ENCODE measurements at places on chromosomes 2 and 18.

- no peak for DNase-seq
These were observed 33.0 kb downstream of the ITGB1BP1 start for GRCh38 chr2:9390151-9390850.

DNA sequence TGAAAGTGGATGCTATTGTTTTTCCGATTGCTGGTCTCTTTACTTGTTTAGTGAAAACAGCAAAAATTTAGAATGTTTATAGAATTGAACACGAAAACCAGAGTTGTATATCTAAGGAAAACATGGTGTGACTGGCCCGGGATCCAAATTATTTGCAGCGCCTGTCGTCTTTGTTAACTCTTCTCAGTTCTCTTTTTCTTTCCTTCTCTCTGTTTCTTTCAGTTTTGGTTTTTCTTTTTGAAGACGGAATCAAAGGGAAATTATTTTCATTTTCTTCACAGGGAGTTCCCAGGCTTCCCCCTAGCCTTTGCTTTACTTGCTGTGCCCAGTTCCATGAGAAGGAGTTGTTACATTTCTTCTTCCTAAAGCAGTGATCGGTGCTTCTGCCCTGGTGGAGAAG is 76.0 kb downstream of the AGAP1 start:
- DNase-seq: no peak

DNA sequence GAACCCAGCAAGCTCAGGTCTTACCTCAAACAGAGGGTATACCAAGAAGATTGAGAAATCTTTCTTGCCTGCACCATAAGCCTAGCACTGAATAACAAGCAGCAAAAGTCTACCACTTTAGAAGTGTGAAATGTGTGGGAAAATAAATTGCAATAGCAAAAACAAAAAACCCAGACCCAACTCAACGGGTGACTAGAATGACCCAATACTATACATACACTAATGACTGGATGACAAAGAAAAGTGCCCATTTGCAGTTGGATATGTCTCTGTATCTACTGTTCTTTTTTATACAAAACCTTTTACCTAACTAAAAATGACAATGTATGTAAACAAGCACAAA is 950.6 kb downstream of the TRIB2 start:
- no peak for DNase-seq

DNA sequence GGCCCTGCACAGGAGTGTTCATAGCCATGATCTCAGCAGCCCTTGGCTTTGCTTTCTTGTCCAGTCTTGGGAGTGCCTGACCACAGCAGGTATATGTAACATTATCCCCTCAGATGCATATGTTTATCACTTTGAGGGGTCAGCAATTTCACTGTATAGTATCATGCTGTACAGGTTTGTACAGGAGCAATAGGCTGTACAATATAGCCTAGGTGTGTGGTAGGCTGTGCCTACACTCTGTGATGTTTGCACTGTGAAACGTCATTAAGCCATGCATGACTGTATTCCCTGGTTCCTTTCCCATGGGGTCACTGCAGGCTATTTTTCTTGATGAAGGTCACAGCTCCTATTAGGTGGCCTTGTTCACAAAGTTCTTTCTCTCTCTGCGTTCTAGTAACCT is 4.7 kb upstream of the IL36G start:
- DNase-seq: no peak

DNA sequence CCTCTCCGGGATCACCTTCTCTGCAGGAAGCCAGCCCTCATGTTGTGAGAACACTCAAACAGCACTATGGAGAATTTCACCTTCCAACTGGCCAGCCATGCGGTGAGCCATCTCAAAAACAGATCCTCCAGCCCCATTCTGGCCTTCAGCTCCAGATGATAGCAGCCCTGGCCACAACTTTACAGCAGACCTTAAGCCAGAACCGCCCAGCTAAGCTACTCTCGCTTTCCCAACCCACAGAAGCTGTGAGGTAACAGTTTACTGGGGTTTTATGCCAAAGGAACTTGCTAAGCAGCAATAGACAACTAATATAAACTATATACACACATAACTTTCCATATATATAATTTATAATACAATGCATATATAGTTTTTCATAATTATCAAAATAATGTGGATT is 11.6 kb upstream of the PTPN4 start:
- no peak for DNase-seq

- no peak for DNase-seq
These were observed 81.5 kb upstream of the MAP3K20 start for GRCh38 chr2:172993931-172994717.

GRCh38 chr2:138496096-138496651 is 5.4 kb upstream of the SPOPL start:
- no peak for DNase-seq

DNA sequence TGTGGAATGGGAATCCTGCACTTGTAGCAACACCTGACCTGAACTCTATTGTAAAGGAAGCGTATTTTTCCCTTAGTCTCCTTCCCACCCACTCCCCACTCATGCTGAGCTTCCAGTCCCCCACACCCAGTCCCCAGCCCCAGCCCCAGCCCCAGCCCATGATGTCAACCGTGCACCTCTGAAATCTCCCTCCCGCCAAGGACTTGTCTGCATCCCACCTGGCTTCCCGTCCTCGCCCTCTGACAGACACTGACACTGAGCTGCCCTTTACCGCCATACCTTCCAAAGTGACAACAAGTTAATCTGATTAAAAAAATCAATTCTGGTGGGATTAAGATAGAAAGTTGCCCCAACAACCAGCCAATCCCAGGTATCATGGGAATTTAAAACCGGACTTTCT is 213.6 kb upstream of the CELF4 start:
- no peak for DNase-seq

GRCh38 chr2:176130957-176131847 is 1.7 kb downstream of the HOXD8 start:
- no peak for DNase-seq

DNA sequence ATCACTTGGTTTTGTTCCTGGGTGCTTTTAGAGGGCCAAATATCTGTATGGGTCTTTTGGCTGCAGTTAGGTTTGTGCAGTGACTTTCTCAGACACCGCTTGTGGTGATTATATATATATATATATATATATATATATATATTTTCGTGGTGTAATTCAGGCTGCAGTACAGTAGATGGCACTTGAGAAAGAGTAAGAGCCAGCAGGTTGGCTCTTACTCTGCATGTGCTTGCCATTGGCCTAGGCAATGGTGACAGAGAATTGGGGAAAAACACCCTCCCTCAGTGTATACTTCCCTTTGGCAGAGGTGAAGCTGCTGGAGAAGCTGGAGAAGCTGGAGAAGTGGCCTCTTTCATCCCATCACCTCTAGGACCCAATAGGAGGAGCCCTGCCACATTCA is 22.2 kb upstream of the MYL1 start:
- no peak for DNase-seq

- DNase-seq: no peak
These were observed 18.9 kb upstream of the ELOA2 start for GRCh38 chr18:47054369-47054768.

- DNase-seq: peak; percentile 3
These were observed at the start of gene ACVR2A for GRCh38 chr2:147844697-147845410. Gene ACVR2A (plus strand): TSS chr2:147845029. CDS start chr2:147845153, 124 bp downstream.

- DNase-seq: no peak
These were observed 280.2 kb downstream of the STK39 start for GRCh38 chr2:167966937-167967913.

DNA sequence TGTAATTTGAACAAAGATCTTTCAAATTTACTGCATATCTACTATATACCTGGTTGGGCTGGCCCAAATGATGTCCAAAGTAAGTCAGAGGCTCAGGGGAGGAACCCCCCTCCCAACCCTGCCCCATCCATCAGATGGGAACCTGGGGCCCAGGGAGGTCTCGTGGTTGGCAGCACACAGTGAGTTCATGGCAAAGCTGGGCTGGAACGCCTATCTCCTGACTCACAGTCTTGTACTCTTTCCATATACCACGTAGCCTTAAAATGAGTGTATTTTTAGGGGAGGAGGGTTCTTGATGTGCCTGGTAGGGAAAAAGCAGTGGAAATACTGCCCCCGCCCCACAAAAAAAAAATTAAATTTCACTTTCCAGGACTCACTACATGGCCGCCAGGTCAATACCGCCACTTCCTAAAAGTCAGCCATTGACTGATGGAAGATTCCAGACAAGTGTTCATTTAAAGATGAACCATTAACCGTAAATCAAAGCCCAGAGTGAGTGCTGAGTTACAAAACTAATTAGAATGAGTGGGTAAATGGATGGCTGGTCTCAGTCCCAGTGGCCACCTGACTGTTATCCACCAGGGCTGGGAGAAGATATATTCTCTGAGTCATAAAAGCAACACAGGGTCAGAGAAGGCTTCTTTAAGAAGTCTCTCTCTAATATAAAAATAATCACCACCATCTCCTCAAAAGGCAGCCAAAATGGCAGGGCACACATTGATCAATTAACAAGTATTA is 80.5 kb downstream of the ZBTB7C start:
- no peak for DNase-seq

DNA sequence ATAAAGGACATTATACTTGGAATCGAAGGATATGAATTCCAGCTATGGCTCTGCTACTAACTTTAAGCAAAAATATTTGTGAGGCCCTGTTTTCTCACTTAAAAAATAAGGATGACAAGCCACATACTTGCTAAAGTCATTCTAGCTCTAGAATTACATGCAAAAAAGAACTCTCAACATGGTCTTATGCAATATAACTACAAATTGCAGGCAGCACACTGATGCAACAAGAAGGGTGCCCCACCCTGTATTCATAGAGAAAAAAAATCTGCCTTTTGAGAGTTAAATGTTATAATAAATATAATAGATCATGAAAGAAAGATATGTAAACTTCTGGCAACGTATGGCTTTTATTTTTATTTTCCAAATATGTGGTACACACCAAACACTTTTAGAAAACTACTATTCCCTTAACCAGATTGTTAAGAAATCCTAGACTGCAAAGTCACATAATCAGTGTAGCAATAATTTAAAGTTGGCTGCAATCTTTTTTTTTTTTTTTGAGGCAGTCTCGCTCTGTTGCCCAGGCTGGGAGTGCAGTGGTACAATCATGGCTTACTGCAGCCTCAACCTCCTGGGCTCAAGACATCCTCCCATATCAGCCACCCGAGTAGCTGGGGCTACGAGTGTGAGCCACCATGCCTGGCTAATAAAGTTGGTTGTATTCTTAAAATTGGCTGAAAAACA is 40.2 kb upstream of the WDSUB1 start:
- DNase-seq: no peak

GRCh38 chr18:34358923-34359322 is 134.2 kb upstream of the NOL4 start:
- DNase-seq: no peak

DNA sequence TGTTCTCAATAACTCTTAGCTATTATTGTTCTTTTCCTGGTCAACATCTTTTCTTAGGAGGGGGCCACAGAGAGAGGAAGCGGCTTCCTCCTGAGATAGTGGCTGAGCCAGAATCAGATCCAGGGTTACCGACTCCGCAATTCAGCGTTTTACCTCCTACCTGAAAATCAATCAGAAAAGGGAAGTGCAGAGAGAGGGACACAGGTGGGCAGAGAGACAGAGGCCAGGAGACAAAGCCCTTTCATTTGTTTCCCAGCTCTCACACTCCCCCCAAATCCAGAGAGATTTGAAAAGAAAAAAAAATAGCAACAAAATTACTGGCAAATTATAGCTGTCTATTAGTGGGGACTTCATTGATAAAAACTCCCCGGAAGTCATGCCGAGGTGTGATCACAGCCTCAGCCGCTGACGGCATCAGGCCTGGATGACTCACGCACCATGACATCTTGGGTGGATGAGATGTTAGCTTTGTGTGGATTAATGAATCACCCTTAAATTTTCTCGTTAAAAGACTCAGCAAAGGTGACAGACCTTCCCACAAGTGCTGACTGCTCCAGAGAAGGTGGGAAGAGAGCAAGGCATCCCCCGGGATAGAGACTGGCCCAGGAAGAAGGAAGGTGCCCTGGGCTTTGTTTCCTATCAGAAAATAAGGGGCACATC is 120.7 kb downstream of the LOXHD1 start:
- no peak for DNase-seq

DNA sequence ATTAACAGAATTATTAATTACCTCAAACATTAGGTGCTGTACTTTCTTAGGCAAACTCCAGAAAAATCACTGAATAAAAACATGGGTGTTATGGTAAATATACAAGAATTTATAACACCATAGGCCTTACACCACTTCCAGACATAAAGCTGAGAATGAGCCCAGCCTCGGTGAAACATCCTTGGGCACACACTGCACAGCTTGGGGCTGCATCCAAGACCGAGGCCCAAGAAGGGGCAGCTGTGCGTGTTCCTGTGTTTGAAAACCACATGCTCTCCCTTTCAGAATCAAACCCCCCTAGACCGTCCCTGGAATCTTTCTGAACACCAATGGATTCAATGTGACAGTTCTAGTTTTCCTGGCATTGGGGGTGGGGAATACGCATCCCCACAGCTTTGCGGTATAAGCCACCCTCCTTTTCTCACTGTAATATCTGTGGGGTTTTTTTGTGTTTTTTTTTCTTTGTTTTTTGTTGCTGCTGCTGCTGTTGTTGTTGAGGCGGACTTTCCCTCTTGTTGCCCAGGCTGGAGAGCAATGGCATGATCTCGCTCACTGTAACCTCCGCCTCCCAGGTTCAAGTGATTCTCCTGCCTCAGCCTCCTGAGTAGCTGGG is 12.9 kb downstream of the ERFE start:
- no peak for DNase-seq

DNA sequence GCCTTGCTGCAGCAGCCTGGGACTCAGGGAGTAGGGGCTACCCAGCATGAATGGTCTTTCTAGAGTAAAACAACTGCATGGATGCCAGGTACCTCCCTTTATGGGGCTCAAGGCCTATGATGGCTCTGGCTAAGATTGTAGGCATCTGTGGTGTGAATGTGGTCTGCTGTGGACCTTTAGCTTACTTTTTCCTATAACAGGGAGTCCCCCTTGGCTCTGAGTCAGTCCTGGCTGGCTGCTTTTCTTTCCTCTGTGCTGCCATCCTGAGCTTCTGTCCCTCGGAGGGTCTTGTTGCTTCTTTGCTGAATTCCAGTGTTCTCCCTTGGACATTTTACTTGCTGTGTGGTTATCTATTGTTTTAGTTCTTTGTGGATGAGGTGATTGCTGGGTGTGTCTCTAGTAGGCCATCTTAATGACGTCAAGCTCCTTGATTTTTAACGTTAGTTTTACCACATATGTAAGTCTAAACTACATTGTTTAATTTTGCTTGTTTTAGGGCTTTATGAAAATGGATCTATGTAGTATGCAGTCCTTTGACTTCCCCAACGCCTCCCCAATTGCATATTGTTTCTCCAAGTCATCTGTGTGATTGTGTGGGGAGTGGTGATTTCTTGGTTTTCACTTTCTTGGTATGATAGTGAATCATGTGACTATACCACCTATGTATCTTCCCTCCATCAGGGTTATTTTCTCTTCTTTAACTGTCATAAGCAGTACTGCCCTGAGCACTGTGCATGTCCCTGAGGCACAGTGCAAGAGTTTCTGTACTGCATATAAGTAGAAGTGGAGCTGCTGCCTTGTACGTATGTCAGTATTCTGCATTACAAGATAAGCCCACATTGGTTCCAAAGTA is 92.4 kb downstream of the NCK2 start:
- DNase-seq: no peak

- DNase-seq: no peak
These were observed 2.1 kb downstream of the NCKAP1 start for GRCh38 chr2:183035954-183036669.

DNA sequence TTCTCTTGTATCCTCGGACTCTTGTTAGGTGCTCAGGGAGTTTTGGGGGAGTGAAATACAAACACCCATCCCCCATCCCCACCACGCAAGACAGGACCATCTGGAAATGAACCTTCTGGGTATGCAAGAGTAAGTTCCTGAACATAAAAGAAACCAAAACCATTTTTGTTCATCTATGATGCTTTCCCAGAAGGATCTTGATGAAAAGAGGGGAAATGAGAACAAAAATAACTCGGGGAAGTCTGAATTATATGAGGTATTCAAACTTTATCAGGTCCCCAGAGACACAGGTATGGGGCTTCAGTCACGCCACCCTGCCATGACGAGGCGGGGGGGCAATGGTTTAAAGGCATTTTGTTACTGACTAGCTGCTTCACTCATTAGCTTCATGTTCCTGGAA is 68.6 kb upstream of the DNMT3A start:
- DNase-seq: no peak
